ENCODE measurements at places on chromosomes 7 and 10.

DNA sequence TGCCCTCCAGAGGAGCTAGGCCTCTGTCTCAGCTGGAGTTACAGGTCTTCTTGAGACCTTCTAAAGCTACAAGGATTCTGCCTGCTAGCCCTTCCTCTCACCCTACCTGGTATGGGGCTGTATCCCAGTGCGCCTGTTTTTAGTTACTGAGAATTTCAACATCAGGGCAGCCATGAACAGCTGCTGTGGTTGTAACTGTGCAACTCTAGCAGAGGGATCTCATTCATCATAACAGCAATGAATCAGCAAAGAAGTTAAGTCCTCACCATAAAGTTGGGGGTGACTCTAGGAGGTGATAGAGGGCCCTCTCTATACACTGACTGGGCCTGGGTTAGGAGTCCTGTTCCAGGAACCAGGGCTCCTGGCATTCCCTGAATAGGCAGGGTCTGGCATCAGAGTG lies 14.0 kb upstream of the CDH23 start:
- DNase-seq, result no peak

DNA sequence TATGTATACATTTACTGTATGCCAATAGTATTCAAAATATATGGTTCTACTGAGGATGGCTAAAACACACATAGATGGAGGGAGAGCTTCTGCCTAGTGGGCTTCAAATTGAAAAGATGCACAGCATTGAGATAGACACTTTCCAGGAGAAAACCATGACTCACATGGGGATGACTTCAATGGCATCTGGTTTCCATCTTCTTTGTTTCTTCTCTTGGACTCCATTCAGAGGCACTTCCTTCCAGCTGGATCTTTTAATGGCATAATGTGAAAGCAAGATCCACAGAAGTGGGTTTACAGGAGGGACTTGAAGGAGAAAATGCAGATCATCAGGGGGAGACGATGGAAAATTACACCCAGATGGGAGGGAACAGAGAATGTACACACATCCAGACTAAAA lies 84.9 kb downstream of the ZNF365 start:
- DNase-seq, result no peak

- no peak for DNase-seq
Measured at GRCh38 chr10:84262190-84262956, 17.5 kb downstream of the RGR start.

DNA sequence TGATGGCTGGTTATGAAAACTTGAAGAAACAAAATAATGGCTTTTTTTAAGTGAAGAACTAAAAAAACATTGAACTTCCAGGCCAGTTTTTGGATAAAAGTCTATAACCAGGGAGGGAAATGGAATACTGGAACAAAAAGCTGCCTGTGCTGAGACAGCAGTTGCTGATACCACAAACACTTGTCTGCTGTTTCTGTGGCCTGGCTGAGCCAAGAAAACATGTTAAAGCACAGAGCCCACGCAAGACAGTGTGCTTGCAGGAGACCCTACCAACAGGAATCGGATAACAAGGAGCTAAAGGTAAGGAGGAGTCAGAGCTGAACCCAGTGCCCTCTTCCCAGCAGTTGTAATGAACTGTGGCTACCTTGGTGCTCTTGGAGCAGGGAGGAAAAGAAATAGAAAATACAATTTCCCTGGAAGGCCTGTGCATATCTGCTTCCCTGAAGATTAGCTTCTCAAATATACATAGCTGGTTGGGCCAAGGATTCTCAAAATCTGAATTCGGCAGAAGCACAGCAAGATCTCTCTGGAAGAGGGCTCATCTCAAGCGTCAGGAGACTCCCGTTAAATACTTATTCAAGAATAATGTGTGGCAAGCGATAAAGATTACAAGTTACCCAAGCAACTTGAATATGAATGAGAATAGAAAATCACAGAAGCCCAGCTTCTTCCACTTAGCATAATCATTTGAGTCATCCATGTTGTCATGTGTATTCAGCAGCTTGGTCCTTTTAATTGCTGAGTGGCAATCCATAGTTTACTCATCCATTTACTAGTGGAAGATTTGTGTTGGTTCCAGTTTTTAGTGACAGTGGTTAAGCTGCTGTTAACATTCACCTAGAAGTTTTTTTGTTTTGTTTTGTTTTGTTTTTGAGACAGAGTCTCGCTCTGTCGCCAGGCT lies 87.6 kb downstream of the NOD1 start:
- no peak for DNase-seq

GRCh38 chr10:83677795-83678194 lies 461.5 kb upstream of the GHITM start:
- peak; percentile 16 for DNase-seq

- no peak for DNase-seq
Measured at GRCh38 chr10:126207313-126207771, 180.9 kb downstream of the ADAM12 start.

DNA sequence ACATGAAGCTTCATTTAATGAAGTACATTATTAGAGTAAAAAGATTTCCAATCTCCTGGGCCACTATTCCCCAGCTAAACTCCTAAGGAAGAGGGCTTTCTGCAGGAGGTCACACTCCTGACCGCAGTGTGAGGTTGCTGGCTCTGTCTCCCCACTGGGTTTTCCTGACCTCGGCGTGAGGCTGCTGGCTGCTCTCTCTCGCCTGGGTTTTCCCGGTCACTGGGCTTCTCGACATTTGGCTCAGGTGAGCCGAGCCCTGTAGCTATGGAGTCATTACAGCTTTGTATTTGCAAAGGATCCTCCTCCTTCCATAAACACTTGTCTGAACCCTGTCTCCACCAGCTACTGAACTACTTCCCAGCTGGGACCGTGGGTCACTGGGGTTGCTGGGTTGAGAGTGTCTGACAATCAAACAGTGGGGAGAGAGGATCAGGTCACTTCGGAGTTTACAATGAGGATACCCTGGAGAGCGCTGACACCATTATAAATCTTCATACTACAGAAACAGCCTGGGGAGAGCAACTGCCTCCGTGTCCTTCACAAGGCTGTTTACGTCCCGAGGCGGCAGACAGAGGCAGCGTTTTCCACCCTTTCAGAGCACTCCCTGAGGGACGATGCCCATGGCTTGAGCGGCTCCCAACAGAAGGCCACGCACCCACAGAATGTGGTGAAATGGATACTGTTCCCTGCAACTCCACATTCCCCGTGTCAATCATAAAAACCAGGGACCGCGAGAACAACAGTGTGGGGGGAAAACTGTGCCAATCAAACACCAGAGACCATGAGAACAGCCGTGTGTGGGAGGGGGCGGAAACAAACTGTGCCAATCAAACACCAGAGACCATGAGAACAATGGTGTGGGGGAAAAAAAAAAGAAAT lies 226.2 kb downstream of the ZMYND11 start:
- DNase-seq, result no peak

DNA sequence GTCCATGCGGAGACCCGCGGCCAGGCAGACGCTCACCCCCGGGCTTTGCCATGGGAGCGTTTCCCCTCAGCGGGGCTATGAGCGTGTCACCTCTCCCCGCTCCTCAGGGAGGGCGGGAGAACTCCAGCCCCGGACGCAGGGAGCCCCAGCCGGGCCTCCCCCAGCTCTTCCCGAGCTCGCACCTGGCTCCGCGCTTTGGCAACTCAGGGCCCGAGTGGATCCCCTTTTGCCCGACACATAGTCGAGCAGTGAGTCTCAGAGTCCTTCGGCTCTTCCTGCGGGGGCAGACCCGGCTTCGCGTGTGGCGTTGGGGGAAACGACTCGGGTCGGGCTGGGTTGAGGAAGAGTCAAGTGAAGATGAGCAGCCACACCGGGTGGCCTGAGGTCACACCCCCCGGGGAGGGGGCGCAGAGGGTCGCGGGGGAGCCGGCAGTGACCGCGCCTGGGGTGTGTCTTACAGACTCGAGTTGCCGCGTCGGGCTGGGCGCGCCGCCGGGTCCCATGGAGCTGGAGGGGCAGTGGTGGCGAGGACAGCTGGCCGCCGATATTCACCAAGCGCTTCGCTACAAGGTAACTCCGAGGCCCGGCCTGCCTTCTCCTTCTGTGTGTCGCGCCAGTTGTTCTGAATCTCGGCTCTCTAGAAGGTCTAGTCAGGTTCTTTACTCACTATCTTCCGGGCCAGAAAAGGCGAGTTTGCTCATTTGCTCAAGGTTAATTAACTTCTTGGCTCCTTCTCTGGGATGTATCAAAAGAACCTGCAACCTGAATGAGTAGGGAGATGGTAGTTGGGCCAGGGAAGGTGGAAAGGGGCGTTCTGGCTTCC lies 721 bp downstream of the CCNJ start:
- peak; percentile 43 for DNase-seq

DNA sequence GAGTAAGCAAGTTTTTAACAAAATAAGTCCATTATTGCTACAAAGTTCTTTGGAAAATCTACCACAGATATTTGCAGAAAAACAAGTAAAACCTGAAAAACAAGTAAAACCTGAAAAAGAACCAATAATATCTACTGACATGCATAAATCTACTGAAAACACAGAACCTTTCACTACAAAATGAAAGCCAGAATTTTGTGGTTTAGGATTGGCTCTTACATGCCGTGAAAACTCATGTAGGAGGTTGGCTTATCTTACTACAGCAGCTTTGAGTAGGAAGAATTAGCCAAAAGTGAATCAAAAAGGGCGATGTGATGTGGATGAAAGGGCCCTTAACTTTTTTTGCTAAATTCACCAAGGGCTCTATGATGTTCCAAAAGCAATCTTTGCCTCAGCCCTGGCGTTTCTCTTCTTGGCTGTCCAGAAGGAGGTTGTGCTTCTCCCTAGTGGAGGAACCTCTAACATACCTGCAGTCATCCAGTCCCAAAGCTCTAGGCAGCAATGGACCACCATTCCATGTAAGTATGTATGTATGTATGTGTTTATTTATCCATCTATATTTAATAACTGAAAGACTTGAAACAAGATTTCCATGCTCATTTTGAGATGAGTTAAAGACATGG lies 93.5 kb upstream of the ZNF804B start:
- no peak for DNase-seq

- no peak for DNase-seq
Measured at GRCh38 chr7:35035511-35035961, 1.7 kb downstream of the DPY19L1 start.

DNA sequence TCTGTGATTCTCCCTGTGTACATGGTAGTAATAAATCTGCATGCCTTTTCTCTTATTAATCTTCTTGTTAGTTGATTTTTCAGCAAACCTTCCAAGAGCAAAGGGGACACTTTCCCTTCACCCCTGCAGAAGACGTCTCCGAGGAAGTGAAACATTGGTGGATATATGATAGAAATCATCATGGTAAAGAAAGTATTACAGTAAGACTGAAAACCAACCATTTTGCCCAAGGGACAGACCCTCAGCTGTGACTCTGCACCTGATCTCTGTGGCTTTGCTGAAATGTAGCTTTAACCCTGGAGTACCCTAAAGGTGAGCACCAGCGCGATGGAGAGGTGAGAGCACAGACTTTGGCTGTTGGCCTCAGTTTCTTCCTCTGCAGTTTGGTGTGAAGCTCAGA lies 32.8 kb upstream of the MYO3A start:
- DNase-seq, result no peak

GRCh38 chr10:131929122-131929845 lies 28.5 kb downstream of the PPP2R2D start:
- DNase-seq, result no peak

GRCh38 chr10:13247246-13247645 lies 13.1 kb upstream of the UCMA start:
- no peak for DNase-seq

DNA sequence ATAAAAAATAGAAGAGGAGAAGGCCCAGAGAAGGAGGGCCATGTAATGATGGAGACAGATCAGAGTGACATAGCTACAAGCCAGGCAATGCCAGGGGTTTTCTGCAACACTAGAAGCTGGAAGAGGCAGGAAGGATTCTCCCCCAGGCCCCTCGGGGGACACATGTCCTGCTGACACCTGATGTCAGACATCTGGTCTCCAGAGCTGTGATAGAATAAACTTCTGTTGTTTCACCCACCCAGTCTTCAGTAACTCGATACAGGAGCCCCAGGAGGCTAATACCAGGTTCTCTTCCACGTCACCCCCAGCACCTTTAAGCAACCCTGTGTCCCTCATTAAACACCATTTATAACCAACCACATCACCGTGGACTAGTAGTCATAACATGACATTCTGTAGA lies 94.9 kb downstream of the TMEM130 start:
- no peak for DNase-seq

GRCh38 chr10:80187465-80188409 lies 17.6 kb downstream of the ANXA11 start:
- no peak for DNase-seq

- no peak for DNase-seq
Measured at GRCh38 chr7:28818996-28819395, 139.1 kb downstream of the TRIL start.

- no peak for DNase-seq
Measured at GRCh38 chr7:67917437-67917755, 920.8 kb downstream of the TYW1 start.

- DNase-seq, result no peak
Measured at GRCh38 chr10:16741540-16741939, 75.7 kb downstream of the RSU1 start.

DNA sequence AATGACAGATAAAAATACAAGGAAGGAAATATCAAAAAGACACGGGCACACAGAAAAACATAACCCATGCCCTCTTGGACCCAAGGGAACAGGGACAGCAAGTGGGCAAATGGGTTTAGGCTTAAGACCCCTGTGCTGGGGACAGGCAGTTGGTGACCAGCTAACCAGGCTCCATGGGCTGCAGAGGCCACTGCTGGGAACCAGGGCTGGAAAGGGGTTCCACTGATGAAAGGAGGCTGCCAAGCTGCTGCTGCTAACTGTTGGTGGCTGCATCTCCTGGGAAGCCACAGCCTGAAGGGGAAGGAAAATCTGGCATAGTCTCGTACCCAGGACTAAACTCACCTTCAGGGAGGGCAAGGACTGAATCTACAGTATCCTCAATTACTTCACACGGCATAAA lies 579.2 kb upstream of the MGMT start:
- no peak for DNase-seq

GRCh38 chr7:92135052-92135889 lies 994 bp upstream of the CYP51A1 start:
- peak; percentile 7 for DNase-seq

DNA sequence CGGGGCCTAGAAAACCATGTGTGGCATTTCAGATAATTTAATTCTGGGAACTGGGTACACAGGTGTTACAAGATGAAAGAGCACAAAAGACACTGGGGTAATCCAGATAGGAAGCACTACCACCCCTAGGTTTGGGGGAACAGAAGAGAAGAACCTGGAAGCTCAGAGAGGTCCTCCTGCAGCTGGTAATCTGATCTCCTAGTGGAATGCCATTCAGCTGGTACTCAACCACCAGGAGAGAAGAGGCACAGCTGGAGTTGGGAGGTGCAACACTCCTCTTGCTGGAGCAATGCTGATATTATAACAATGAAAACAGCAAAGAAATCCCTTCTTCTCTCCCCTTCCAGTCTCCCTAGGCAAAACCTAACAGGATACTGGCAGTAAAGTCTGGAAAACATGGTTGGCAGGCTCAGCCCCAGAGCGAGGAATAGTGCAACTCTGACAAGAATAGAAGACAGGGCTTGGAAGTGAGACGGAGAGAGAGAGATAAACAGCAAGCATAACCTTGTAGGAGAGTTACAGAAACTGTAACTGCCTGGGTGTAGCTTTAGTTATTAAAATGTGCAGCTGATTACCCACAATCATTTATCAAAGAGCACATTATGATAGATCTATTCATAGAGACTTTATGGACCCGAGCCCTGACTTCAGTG lies 35.0 kb downstream of the NRF1 start:
- DNase-seq, result no peak

All from endothelial cell (in vitro differentiated cells).